ENCODE measurements at places on chromosomes 7 and 10. TPM values are rescaled to one million over a fixed set of nuclear protein-coding genes. Genes with fewer than 3 reads are reported as not detected.
A peak's percentile ranks its signal among the peaks of the same experiment; 100 is the strongest.

DNA sequence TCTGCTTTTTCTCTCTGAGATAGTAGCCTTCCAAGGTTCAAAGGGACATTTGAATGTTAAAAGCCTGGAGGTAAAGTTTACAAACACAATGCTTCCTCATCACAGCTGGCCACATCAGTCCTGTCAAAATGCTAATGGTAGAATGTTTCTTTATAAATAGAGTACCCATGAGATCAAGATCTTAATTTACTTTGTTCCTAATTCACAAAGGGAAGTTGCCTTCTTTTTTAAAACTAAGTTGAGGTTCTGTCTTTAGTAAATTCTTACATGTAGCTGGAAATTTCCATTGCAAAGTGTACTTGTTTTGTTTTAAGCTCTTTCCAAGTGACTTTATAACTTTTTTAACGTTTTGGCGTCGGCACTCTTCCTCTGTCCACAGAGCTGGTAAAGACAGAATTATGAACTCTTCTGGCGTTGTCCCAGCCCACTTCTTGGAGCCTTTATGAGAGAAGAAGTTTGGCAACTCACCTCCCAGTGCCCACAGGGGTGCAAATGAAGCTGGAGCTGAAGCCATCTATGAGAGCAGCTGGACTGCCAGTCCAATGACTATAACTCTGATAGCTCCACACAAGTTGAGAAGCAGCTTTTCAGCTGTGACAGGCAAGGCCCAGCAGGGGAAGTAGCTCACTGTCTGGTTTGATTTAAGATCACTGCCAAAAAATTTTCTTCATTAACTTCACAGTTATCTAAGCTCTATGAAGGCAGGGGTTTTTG, 23.3 kb downstream of the FZD1 start:
- DNase-seq = peak; percentile 13

DNA sequence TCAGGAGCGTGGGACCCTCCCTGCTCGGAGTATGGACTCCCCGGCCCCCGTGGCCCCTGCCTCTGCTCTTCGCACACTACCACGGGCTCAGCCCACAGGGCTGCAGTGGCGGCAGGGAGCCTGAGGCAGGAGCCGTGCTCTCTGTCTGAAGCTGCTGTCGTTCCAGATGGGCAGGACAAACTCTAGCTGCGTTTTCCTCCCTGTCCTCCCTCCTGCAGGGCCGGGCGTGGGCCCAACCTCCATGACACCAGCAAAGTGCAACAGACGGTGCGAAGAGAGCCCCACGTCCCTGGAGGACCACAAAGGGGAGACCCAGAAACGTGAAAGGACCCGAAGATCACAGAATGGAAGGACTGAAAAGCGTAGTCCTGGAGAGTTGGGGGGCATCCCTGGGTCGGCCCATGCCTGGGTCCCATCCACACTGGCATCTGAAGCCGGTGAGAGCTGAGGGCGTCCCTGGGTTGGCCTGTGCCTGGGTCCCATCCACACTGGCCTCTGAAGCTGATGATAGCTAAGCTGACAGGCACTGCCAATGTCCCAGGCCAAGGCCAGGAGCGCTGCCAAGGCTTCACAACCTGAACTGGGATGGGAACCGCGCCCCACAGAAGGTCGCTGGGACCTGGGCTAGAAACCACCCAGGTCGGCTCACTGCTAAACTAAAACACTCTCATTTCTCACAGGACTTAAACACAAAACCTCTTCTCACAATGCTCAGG, 267.0 kb downstream of the MAD1L1 start:
- no peak for DNase-seq

- no peak for DNase-seq
Observed at GRCh38 chr7:151009327-151010036, 14.8 kb downstream of the ATG9B start.

- no peak for DNase-seq
Observed at GRCh38 chr10:67211680-67212079, 285.8 kb downstream of the LRRTM3 start.

- DNase-seq = no peak
Observed at GRCh38 chr10:43684292-43684559, 35.5 kb upstream of the ZNF32 start.

DNA sequence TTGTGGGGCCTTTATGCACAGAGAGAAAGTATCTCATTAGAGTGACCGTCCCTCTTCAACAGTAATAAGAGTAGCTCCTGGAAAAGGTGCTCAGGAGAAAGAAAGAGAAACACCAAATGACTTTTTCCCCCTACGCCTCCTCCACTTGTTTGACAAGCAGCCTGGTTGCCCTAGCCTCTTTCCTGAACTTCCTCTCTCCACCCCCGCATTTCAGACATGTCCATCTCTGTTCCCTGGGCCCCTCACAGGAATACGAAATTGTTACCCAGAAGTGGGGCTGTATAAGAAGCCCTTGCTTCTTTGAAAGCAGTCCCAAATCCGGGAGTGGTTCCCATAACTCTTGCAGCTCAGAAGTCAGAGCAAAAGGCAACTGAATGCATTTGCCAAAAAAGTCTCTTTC, 119.6 kb upstream of the ADO start:
- DNase-seq = no peak

- DNase-seq = peak; percentile 12
Observed at GRCh38 chr7:79471283-79471682, 17.8 kb upstream of the MAGI2 start.

GRCh38 chr10:30189238-30189580, 129.8 kb upstream of the JCAD start:
- no peak for DNase-seq

DNA sequence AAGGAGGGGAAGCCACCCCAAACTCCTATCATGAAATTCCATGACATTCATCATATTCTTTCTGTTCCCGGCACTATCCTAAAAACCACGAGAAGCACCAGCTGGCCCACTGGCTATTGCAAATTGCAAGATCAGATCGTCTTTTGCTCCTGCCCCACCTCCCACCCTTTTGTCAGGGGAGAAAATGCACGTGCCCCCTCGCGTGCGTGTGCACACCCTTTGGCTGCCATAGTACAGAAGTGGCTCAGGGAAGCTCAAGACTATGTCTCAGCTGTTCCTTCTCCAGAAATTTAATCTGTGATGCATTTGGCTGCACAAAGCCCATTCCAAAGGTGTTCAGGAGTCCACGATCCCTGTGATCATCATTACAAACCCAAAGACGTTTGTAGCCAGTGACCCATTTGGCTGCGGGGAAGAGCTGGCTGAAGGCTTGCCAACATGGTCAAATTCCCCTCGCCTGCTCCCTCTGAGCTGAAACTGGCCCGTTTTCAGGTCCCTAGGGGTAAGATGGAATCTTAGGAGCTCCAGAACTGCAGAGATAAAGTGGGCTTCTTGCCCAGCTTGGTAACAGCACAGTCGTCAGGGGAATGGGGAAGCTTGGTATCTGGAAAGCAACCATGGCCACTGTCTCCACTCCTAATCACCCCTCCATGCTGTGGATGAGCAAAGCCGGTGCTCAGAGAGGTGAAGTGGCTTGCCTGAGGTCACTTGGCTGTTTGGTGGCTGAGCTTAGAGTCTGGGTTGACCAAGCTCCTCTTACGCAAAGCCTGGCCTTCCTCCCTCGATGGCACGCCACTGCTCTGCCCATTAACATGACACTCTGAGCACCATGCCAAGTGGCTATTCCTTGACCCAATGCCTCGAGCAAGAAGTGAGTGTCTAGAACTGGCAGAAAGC, 155.4 kb downstream of the NEURL1 start:
- DNase-seq = peak; percentile 74

DNA sequence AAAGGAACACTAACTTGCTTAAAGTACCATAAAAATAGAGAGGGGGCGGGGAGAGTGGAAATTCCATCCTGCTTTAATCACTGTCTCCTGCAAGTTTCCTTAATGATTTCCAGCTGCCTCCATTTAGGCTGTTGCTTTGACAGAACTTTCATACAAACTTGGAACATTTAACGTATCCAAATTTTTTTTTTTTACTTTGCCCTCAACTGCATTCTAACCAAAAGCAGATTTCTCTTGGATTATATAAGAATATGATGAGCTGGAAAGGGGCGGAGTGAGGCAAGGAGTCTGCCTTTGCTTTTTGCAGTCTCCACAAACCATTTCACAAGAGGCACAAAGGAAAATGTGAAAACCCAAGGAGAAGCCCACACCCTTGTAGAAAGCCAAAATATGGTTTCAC, 46.6 kb upstream of the COL1A2 start:
- DNase-seq = peak; percentile 95

DNA sequence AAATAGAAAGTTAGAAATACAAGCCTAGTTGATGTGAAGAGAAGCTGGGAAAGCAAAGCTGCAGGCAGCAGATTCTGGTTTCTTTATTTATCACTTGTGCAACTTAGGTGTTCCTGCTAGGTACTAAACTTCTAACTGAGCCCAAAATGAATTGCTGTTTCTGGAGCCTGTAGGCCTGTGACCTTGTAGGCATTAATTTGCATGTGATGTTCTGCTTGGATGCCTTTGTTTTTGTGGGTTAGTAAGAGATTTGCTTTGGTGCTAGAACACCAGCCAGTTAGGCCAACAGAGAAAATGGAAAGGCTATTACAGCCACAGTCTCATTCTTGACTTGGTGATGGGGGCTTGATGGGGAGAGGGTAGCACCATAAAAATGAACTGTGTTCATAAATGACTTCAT, 370.7 kb downstream of the PPP1R3A start:
- DNase-seq = no peak

- peak; percentile 58 for DNase-seq
Observed at GRCh38 chr10:92689663-92690210, at the start of gene HHEX. Gene HHEX, plus strand, starts transcription at chr10:92689955. Its CDS starts 32 bp downstream, at chr10:92689987.

Gene BMPER
- 4.4 TPM for total RNA-seq

Gene ZP3
- total RNA-seq = 1.4 TPM

Gene ITIH5
- 3.7 TPM for total RNA-seq

Gene ACTL6B
- total RNA-seq = not detected

Gene TSPAN15
- total RNA-seq = 9.4 TPM

Gene C10orf67
- total RNA-seq = 0.46 TPM

Gene CPN1
- not detected for total RNA-seq

Gene HTRA1
- 34.9 TPM for total RNA-seq

Gene CLEC2L
- total RNA-seq = not detected

Data from astrocyte (in vitro differentiated cells and primary cell).